ENCODE measurements at places on chromosomes 7 and 10.
A peak's percentile ranks its signal among the peaks of the same experiment; 100 is the strongest.

DNA sequence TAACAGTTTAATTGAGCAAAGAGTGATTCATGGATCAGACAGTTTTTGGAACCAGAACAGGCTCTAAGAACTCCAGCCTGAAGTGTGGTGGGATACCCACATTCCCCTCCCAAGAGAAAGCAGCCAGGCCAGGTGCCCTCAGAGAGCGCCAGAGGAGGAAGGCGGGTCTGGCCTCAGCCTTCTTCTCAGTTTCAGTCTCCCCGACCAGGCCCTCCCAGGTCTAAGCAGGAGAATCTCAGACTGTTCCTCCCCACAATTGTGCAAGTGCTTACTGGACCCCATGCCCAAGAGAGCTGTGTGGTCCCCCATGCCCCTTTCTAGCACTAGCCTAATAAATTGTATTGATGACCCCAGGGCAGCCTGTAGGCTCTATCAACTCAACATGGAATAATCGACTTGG is 25.6 kb downstream of the PPIF start:
- DNase-seq, result no peak

GRCh38 chr10:101135141-101136006 is 4.3 kb downstream of the TLX1 start:
- no peak for DNase-seq

- DNase-seq, result no peak
Observed at GRCh38 chr10:21171936-21172541, 274.9 kb upstream of the NEBL start.

GRCh38 chr10:2938869-2939268 is 128.5 kb upstream of the PFKP start:
- no peak for DNase-seq

DNA sequence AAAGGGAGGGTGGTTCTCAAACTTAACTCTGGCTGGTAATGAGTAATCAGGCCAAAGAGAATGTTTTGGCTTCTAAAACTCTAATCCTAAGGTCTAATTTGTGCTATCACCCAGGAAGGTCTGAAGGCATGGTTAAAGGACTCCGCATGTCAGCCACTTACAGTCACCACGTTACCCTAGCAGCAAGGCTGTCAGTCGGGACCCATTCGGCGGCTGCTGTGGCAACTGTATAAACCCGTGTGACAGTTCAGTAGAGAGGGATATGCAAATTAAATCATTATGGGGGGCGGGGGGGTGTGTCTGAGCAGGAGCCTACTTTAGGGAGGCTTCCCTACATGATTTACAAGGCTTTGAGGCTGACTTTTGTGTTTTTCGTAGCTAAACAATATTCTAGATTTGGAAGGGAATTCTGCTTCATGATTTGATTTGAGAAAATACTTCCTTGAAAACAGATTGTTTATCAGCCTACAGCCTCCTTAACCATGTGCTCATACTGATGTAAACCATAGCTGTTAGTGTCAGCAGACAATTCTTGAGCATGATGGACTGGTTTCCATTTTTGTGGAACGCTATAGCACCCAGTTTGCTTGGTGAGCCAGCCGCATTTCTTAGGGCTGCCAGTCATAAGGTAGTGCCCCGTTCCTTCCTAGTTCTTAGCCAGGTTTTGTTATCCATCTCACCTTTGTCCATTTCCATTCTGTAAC is 284.4 kb downstream of the USP6NL start:
- DNase-seq, result no peak

- no peak for DNase-seq
Observed at GRCh38 chr7:68707159-68707558, 891.1 kb upstream of the AUTS2 start.

DNA sequence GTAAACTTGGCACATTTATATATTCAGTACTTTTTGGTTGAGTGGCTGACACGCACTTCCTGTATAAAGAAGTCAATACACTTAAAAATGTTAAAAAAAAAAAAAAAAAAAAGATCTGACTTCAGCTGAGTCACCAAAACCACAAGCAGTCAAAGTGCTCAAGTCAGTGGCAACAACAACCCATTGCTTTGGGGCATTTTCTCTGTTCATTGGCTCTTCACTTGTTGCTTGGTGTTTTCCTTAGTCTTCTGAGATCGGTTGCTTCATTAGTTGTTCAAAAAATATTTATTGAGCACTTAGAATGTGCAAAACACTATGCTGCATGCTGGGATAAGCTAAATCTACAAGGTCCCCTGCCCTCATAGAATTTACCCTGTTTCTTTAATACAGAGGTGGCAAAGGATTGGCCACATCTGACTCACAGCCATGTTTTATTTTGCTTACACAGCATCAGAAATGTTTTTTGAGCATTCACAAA is 63.7 kb downstream of the ZNRF2 start:
- peak; percentile 48 for DNase-seq

DNA sequence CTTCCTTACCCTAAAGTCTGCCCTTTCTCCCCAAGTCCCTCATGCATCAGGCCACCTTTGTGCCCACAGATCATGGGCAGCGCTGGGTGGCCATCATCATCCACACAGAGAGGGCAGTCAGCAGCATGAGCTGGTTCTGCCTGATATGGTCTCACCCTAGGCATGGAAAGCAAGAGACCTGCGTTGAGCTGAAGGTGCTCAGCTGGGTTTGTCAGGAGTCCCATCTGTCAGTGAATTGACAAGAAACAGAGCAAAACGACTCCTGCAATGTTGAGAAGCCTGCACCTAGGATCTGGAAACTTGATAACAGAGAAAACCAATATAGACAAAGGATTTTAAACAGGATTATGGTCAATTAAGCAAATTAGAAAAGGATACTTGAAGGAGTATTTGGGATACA is 242.7 kb upstream of the PRSS1 start:
- no peak for DNase-seq

GRCh38 chr10:46218921-46219320 is 67.9 kb upstream of the ANTXRL start:
- DNase-seq, result peak; percentile 20

GRCh38 chr10:120605410-120605809 is 148.4 kb downstream of the PLPP4 start:
- DNase-seq, result no peak

- DNase-seq, result no peak
Observed at GRCh38 chr10:90484518-90484917, 373.3 kb downstream of the HTR7 start.

GRCh38 chr7:157255201-157255606 is 81.6 kb upstream of the DNAJB6 start:
- DNase-seq, result no peak

- no peak for DNase-seq
Observed at GRCh38 chr7:121187222-121187621, 141.6 kb upstream of the WNT16 start.

GRCh38 chr7:85150624-85151023 is 36.2 kb downstream of the SEMA3D start:
- DNase-seq, result no peak

- DNase-seq, result no peak
Observed at GRCh38 chr7:55502124-55502857, 70.0 kb downstream of the VOPP1 start.

GRCh38 chr10:102117391-102118159 is 2.6 kb downstream of the LDB1 start:
- DNase-seq, result peak; percentile 45

- DNase-seq, result no peak
Observed at GRCh38 chr7:67021260-67021659, 24.6 kb downstream of the TYW1 start.

DNA sequence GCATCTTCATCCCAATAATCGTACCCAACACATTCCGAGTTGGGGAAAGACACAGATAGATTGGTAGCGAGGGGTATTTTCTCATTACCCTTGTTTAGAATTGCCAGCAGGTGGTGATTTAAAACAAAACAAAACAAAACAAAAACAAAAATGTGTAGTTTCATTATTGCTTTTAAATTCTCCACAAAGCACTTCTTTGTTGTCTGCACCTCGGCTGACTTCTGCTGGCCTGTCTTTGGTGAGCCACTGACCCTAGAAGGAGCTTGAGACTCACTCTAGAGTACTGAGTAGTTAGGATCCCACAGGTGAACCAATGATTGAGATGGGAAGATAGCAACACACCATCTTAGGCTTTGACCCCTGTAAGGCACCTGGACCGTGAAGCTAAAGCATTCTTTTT is 105.4 kb upstream of the BET1 start:
- DNase-seq, result no peak

DNA sequence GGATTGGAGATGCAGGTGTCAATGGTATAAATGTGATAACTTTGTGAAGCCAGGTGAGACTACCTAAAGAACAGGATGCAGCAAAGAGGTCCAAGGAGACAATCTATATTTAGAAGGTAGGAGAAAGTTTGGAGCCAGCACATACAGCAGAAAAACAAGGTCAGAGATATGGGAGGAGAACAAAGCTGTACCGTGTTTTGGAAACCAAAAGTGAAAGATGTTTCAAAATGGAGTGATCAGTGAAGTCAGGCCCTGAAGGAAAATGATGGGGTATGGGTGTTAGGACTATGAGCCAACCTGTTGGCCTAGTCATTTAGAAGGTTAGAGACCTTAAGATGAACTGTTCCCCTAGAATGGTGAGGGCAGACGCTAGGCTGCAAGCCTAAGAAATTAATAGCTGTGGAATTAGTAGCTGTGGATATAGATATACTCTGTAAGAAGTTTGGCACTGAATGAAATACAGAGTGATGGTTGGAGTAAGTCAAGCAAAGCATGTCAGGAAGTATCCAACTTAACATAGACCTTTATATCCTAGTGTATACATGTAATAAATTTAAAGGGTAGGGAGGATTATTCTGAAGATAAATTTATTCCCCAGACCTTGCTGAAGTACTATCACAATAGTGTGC is 149.8 kb upstream of the WNT16 start:
- DNase-seq, result no peak

DNA sequence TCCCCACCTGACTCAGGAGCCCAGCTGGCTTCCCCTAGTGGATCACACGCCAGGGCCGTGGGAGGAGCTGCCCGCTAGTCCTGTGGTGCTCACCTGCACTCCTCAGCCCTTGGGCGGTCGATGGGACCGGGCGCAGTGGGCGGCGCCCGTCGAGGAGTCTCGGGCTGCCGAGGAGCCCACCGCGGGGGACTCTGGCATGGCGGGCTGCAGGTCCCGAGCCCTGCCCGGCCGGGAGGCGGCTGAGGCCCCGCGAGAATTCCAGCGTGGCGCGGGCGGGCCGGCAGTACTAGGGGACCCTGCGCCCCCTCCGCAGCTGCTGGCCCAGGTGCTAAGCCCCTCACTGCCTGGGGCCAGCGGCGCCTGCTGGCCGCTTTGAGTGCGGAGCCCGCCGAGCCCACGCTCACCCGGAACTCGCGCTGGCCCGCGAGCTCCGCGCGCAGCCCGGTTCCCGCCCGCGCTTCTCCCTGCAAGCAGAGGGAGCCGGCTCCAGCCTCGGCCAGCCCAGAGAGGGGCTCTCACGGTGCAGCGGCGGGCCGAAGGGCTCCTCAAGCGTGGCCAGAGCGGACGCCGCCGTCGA is 367.9 kb downstream of the TYW1 start:
- no peak for DNase-seq

DNA sequence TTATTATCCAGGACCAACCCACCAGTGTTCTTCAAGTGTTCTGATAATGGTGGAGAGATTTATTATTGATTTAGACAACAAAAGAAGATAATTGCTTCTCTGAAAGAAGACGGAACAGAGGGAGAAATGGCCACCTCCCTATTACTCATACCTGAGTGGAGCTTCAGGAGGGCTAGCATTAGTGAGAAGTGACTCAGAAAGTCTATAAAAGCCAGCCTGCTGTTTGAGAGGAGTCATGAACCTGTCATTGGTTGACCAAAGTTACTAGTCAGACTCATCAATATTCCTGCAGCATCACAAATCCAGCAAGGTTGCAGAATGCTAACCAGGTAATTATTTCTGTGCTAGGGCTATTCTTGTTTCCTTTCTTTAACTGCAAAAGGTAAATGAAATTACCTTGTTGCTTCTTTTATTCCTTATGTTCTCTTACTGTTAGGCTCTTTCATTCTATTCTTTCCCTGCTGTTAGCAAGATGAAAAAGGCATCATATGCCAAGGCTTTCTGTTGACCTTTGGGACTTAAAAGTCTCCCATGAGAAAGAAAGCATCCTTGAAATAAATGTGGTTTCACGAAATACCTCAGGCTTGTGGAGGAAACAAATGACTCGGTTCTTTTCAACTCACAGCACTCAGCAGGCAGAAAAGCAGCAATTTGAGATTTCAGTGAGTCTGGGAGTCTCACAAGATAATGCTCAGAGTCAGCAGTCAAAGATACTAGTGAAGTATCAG is 256.4 kb upstream of the PHYHIPL start:
- DNase-seq, result no peak

GRCh38 chr10:118798231-118798662 is 43.5 kb upstream of the CACUL1 start:
- DNase-seq, result no peak

DNA sequence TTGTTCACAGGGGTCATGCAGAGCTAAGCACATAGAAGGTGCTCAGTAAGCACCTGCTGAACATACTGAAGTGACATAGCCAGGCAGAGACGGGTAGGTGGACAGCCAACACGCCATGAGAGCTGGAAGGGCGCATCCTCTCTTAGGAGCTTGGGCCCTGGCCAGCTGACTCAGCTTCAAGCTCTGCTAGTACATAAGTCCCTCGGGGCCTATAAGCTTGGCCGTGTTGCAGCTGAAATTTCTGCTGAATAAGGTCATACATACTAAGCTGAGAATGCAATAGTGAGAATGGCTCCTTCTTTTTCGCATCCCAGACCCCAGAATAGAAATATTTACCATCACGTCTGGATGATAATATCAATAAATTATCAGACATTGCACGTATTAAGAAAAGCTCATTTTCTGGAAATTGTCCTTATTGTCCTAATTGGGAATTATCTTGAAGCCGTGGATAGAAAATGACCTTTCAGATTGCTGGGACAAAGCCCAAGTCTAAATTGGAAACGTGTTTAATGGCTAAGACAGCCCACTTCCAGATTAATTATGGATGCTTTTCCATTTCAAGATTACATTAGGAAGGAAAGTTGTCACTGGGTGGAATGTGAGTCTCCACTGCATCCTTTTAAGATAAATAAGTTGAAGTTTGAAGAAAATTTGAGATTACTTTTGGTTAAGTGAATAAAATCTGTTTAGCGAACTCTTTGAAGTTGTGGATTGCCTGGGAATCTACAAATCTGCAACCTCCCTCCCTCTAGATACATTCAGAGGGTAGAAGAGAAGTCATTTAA is 287.1 kb upstream of the C7orf33 start:
- DNase-seq, result no peak

DNA sequence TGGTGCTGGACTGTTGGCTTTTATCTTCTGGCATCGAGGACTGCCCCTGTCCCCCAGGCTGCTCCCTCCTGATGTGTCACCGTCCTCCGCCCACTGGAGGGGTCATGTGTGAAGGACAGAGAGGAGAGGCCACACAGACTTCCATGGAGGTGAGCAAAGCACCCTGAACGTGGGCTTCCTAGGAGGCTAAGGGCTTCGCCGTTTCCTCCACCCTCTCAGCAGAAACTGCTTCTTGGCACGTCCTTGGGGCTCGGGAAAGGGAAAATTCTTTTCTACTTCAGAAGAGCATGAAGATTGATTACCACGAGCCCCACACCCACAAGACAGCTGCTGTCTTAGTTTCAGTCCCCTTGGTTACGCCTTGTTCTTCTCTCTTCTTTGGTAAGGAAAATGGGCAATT is 218.2 kb downstream of the CCDC3 start:
- no peak for DNase-seq

GRCh38 chr10:22932626-22933370 is 4.9 kb downstream of the ARMC3 start:
- no peak for DNase-seq
